Naive thymus-derived CD8-positive, alpha-beta T cell (primary cell): ENCODE measurements at places on chromosomes 16 and 17.

- DNase-seq = no peak
These were observed 122.9 kb downstream of the METRNL start for GRCh38 chr17:83202002-83203000.

DNA sequence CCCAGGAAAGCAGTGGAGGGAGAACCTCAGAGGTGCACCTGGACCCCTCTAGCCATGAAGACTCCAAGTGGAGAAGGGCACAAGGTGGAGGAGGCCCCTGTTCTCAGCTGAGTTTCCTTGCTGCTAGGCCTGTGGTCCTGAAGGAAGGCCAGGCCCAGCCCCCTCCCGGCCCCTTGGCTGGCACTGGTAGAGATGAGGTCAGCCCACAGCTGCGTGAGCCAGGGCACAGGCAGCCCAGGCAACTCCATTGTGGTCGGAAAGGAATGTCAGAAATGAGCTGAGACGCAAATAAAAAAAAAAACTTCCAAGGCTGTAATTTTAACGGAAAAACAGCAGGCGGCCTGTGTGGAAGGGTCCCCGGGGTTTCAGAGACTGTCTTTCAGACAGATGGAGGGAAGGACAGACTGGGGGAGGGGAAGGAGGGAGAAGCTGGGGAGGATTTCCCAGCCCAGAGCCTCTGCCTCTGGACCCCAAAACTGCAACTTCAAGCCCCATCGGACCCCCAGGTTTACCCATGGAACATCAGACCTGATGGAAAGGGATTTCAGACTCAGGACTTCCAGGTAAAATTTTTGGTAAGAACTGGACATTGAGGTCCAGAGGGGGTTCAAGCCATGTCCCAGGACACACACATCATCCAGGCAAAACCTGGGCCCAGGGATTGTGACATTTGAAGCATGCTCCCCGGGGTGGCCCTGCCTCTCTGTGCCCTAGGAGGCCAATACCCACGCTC is 25.6 kb upstream of the MRPS23 start:
- DNase-seq = no peak

DNA sequence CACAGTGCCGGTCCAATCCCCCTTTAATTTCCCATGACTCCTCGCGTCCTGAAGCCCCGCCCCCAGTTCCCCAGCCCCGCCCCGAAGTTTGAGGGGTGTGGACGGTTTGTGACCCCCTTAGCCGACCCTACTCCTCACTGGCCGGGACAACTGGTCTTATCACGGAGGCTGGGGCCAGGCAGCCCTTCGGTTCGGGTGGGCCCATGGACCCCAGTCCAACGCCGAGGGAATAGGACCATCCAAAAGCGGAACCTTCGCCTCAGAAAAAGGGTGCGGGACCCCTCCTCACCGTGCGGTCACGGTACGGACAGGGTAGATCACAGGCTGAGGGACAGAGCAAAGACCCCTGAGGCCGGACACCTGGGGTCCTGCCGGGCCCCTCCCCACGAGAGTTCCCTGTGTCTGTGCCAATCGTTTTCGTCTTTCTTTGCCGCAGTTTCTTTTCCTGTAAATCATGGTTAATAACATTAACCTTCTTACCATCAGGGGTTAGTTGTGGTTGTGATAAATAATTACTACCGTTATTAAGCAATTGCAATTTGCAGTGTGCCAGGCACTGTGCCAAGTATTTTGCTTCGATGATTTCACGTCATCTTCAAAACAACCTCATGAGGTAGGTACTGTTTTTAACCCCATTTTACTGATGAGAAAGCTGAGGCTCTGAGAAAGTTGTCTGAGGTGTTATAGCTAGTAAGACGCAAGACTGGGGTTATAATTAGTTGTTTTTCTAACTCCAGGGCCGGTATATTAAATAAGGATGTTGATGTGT is 543 bp downstream of the TMUB2 start:
- no peak for DNase-seq

- DNase-seq = no peak
These were observed 7.8 kb upstream of the ADGRG1 start for GRCh38 chr16:57620335-57621231.

GRCh38 chr16:49748322-49748721 is 107.6 kb downstream of the ZNF423 start:
- no peak for DNase-seq

GRCh38 chr17:76383546-76384221 is 725 bp upstream of the SPHK1 start:
- DNase-seq = no peak

GRCh38 chr16:73572135-73572828 is 524.4 kb upstream of the ZFHX3 start:
- no peak for DNase-seq

- no peak for DNase-seq
These were observed 27.2 kb upstream of the XYLT2 start for GRCh38 chr17:50318501-50319285.

DNA sequence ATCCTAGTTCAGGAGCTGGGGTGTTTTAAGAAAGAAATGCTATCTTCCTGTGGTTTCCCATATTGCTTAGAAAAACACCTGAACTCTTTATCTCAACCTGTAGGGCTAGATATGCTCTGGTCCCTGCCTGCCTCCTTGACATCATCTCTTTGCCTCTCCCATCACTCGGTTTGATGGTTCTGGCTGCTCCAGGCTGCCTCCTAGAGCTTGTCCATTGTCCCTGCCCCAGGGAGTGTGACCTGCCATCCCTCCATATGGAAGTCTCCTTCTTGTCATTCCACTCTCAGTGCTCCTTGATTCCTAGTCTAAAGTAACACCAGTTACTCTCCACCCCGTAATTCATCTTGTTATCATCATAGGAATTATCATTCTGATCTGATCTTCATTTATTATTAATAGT is 369.0 kb upstream of the EEF2KMT start:
- DNase-seq = no peak
